ENCODE measurements at places on chromosomes 7 and 10.
A peak's percentile ranks its signal among the peaks of the same experiment; 100 is the strongest.

DNA sequence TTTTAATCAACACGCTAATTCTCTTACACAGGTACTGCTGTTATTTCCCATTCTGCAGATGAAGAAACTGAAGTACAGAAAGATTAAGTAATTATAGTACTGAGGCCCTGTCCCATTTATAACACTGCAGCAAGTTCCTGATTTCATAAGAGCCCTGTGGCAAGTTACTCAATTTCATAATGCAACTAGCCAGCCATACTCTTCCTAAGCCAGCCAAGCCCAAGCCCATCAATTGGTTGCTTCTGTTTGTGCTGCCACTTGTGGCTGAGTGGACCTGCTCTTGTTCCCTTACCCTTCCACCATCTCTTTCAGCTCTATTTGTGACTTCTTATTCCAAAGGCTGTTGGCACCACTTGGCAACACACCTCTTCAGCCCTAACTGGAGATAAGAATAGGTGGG lies 19.7 kb upstream of the PRPF18 start:
- DNase-seq, result no peak

DNA sequence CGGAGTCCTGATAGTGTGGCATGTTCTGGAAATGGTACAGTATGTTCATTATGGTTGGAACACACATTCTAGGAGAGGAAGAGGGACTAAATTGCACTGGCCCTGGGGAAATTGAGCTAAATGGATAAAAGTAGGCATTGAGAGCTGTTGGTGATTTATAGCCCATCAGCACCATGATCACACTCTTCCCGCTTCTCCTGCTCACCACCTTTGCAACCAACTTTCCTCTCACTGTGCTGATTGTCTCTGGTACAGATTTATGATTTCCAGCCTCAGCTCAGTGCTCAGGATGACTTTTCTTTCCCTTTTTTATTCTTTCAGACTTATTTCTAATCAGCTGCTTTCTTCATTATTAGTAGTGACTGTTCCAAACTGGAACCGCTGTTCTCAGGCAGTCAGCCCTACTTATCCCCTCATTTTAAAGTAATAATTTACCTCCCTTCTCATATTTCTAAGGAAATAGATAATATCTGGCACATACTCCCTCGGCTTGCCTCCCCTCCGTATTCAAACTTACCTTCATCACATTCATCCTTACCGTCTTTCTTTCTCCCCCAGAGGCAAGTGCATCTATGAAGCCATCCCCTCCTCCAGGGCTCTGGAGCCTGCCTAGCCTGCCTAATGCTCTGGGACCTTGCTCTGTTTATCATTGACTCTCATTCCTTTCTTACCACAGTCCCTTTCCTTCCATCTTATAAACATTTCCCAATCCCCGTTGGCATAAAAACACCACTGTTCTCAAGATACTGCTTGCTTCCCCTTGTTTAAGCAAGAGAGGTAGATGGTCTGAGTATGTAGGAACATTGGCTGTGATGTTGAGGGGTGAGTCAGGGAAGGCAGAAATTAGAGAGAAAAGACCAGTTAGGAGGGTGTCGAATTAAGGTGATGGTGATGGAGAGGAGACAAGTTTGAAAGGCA lies 51.6 kb upstream of the RPA3 start:
- no peak for DNase-seq

DNA sequence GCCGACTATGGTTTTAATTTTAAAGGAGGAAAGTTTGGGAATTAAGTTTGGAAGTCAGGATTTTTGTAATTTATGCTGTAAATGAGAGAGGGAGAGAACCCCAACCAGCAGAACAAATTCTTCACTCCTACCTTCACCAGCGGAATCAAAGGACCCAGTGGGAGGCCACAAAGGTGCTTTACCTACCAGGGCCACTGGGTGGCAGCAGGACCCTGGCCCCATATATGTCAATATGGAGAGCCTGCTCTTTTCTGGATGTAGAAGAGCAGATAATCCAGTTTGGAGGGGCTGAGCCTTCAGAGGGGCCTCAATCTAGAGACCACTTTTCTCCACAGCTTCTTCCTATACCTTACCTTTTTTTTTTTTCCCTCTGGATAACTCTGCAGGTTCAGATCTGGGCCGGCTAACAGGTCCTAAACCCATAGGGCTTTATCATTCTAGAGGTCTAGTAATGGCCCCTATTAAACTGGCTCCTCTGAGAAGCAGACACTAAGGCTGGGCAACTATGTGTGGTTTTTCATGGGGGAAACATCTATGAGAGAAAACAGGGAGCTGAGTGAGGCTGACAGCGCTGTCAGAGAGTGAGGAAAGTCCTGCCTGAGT lies 8.5 kb upstream of the SCD start:
- DNase-seq, result peak; percentile 79

DNA sequence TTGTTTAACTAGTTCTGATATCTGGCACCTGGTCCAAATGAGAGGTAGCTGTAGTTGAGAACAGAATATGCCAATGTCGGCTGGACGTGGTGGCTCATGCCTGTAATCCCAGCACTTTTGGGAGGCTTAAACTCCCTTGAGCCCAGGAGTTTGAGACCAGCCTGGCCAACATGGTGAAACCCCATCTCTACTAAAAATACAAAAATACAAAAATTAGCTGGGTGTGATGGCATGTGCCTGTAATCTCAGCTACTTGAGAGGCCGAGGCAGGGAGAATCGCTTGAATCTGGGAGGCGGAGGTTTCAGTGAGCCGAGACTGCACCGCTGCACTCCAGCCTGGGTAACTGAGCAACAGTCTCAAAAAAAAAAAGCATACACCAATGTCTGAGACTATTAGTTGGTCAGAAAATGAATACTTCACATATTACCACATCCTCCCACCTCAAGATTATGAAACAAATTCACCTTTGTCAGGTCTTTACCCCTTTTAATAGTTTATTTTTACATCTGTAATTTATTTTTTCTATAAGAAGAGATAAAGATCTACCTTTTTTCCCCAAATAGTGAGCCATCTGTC lies 38.8 kb downstream of the EPC1 start:
- no peak for DNase-seq

DNA sequence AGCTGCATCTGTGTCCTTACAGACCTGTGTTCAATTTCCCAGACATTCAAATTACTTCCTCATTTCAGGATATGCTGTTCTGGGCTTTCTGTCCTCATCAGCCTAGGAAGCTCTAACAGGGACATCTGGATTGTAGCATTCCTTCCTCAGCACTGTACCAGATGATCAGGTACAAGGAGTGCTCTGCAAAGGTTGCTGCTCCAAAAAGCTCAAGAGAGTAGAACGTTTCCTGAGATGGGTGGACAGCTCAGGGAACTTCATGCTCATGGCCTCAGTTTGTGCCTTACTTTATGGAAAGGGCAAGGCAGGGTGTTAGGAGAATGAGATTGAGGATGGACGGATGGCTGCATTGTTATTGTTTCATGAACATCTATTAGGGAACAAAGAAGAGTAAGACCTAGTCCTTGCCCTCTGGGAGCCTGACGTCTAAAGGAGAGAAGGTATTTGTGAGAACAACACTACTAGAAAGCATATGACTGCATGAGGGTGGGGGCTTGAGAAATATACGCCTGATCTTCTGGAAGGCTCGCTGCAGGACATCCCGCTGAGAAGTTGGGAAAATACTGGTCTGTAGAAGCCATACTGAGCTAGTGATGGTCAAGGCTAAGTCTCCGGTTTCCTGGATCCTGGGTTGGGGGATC lies 10.5 kb upstream of the ZNF212 start:
- no peak for DNase-seq

DNA sequence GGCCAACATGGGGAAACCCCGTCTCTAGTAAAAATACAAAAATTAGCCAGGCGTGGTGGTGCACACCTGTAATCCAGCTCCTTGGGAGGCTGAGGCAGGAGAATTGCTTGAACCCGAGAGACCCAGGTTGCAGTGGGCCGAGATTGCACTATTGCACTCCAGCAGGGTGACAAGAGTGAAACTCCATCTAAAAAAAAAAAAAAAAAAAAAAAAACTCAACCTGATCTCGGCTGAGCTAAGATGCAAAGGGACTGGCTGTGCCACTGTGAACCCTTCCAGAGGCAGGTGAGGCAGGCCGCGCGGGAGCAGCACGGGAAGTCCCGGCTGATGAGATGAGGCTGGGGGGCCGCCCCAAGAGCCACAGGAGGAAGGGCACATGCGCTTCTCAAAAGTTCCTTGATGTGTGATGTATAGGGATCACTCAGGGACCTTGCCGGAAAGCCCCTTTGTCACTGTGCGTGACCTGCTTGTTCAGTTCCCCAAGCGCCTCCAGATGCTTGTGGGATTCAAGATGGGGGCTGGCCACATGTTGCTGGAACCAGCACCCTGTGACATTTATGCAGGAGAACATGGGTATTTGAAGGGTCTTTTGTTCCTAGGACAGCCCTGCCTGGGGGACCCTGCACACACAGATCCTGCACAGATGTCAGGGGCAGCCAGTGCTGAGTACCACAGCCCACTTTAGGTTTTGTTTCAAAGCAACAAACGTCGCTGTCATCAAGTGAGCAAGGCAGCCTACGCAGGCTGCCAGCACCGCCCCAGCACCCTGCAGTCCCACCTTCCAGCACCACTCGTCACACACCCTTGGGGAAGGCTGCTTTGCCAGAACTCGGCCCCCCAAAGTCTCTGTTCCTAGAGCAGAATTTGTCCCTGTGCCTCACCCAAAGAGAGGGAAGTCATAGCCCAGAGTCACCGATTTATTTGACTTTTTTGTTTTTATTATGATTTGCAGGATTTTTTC lies 74.8 kb upstream of the SH2B2 start:
- no peak for DNase-seq

GRCh38 chr7:129108581-129108980 lies 35.9 kb upstream of the TSPAN33 start:
- DNase-seq, result no peak

GRCh38 chr10:58547963-58548362 lies 35.3 kb downstream of the BICC1 start:
- no peak for DNase-seq

- DNase-seq, result no peak
Observed at GRCh38 chr7:142263598-142264380, 5.9 kb upstream of the PRSS58 start.

- no peak for DNase-seq
Observed at GRCh38 chr10:76733441-76733936, 904.1 kb downstream of the KCNMA1 start.

- DNase-seq, result no peak
Observed at GRCh38 chr7:27101957-27102580, 414 bp downstream of the HOXA2 start.

DNA sequence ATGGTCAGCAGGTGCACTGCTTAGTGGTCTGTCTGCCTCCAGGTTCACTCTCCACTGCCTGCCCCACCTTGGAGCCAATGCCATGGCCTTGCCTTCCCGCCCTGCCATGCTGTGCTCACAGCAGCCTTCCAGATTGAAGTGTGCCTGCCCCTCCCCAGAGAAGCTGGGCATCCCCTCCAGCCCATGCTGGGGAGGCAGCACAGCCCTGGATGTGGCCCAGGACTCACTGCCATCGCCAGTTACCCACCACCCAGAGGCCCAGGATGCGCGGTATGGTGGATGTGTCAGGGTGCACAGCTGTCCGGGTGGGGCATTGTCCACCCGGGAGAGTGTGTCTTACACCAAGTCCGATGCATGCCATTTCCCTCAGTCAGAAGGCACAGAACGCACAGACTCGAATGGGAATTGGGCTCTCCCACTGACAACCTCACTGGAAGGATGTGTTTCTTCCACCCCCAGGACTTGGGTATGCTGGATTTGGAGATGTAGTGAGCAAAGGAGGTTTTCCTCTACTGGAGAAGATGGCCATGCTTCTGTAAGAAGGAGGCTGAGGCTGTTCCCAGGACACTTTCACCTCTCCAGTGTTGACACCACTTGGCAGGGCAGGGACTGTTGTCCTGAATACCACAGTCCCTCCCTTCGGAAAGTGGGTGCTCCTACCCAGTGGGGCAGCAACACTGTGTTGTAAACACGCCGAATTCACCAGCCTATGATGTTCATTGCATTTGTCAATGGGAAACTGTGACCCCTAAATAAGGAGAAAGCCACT lies 122.0 kb downstream of the ADARB2 start:
- no peak for DNase-seq

- no peak for DNase-seq
Observed at GRCh38 chr10:108696792-108697477, 1226.4 kb downstream of the XPNPEP1 start.

GRCh38 chr10:112775892-112776674 lies 174.0 kb upstream of the TCF7L2 start:
- no peak for DNase-seq

DNA sequence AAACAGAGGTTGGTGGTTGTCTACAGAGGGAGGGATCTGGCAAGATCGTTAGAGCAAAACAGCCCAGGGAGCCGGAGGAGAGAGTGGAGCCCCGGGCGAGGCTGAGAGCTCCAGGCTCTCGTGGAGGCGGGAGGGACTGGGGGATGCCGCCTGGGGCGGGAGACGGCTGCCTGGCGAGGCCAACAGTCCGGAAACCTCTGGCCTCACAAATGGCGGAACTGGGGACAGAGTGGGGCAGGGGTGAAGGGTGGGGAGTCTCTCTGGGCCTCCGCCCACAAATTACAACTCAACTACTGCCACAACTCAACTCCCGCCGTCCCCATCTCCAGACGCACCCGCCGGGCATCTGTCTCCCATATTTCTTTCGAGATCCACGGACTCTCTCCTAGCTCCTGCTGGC lies 47.7 kb downstream of the CLEC2L start:
- no peak for DNase-seq

- no peak for DNase-seq
Observed at GRCh38 chr7:28708033-28708951, 249.8 kb downstream of the TRIL start.

DNA sequence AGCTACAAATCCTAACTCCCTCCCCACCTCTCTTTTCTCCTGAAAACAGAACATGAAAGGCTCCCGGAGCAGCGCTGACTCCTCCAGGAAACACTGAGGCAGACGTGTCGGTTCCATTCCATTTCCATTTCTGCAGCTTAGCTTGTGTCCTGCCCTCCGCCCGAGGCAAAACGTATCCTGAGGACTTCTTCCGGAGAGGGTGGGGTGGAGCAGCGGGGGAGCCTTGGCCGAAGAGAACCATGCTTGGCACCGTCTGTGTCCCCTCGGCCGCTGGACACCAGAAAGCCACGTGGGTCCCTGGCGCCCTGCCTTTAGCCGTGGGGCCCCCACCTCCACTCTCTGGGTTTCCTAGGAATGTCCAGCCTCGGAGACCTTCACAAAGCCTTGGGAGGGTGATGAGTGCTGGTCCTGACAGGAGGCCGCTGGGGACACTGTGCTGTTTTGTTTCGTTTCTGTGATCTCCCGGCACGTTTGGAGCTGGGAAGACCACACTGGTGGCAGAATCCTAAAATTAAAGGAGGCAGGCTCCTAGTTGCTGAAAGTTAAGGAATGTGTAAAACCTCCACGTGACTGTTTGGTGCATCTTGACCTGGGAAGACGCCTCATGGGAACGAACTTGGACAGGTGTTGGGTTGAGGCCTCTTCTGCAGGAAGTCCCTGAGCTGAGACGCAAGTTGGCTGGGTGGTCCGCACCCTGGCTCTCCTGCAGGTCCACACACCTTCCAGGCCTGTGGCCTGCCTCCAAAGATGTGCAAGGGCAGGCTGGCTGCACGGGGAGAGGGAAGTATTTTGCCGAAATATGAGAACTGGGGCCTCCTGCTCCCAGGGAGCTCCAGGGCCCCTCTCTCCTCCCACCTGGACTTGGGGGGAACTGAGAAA lies 30.4 kb downstream of the PFKFB3 start:
- no peak for DNase-seq

DNA sequence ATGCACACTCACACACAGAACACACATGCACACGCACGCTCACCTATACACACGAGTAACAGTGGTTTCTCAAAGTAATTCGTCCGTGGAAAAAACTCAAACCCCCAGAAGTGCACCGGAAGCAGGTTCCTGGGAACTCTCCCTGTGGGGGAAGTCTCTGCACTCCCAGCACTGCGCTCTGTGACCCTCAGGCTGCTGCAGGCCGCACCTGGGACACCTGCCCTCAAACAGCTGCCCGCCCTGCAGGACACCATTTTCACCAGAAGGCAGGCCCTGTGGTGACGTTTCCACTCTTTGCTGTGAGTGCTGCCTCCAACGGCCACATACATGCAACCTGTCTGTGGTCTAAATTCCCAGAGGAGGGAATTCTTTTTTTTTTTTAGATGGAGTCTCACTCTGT lies 21.3 kb downstream of the YKT6 start:
- DNase-seq, result no peak
